Hippocampal formation (tissue), 2 donors: ENCODE measurements at places on chromosomes 5 and 9.

GRCh38 chr5:73120222-73121118 lies at the start of gene TMEM171:
Gene TMEM171, plus strand, starts transcription at chr5:73120575. Its CDS starts 2,799 bp downstream, at chr5:73123374.
- no peak for DNase-seq

- no peak for DNase-seq
Observed at GRCh38 chr5:141694479-141694878, 12.4 kb upstream of the ARAP3 start.

- peak; percentile 66 for DNase-seq
Observed at GRCh38 chr9:127130661-127131538, 8.5 kb upstream of the ANGPTL2 start.

DNA sequence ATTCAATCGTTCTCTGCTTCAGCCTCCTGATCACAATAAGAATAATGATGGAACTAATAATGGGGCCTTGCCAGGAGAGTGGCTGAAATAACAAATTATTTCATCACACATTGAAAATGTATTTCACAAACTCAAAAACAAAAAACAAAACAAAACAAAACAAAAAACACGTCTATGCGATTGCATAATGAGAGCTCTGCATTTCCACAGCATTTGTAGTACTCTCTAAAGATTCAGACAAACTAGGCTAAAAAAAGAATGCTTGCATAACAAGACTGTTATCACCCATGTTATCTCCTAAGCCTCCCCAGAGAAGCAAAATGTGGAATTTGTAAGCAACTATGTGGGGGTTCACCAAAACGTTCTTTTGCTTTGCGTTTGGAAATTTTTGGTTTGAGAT lies 48.1 kb downstream of the PRELID2 start:
- DNase-seq: no peak

GRCh38 chr9:4152876-4153275 lies 147.0 kb downstream of the GLIS3 start:
- no peak for DNase-seq

- DNase-seq: no peak
Observed at GRCh38 chr9:120390637-120391190, 189.3 kb downstream of the CDK5RAP2 start.

GRCh38 chr5:120258123-120258522 lies 206.0 kb upstream of the PRR16 start:
- DNase-seq: no peak

GRCh38 chr5:11595045-11595444 lies 309.2 kb downstream of the CTNND2 start:
- DNase-seq: peak; percentile 68

DNA sequence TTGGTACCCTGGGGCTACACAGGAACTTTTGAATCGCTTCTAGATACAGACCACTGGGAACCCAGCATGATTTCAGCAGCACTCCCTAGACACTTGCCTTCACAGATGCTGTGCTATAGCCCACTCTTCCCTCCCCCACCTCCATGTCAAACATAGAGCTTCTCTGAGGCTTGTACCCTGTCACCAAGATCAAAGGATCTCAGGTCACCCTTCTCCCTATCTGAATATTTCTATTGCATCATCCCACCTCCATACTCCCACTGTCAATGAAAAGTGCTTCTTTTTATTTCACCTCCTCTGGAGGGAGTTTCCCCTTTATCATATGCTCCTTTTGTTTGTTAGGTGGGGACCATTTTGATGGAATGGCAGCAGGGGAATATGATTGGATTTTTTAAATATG lies 29.2 kb upstream of the PHF24 start:
- no peak for DNase-seq

DNA sequence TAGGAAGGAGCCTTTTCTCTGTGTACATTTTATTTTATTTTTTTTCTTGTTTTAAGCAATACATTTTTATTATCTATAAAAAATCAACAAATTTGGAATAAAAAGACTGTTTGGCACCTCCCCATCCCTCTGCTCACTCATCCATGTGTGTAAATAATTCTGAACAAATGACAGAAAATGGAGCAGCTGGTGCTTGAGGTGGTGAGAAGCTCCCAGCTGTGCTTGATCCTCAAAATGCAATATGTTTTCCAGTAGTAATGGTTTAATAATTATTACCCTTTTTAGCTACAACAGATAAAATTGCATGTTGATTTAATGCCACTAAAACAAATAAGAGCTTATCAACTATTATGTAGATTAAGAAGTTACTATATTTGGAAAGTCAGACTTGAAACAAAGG lies 132.5 kb downstream of the CDH18 start:
- DNase-seq: no peak

DNA sequence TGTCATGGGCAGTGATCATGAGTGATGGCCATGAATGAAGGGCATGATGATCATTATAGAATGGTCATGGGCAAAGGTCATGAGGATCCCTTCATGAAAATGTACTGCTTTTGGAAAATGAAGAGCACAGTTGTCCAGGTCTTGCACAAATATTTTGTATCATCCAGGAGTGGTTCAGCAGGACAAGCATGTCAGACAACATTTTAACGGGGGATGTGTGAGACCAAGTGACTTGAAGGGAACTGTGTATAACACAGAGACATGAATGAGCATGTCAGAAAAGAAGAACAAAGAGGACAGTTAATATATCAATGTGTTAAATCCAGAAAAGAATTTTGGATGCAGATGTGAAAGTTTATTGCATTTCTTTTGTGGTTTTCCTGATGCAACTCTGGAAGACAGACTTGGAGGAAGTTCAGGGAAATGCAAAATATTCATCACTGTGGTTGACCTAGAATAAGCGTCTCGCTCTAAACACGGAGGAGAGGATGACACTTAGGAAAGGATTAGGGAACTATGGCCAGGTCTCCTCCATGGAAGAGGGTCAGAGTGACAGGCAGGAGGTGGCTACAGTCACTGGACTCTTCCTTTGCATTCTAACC lies 116.1 kb upstream of the IRX4 start:
- no peak for DNase-seq

DNA sequence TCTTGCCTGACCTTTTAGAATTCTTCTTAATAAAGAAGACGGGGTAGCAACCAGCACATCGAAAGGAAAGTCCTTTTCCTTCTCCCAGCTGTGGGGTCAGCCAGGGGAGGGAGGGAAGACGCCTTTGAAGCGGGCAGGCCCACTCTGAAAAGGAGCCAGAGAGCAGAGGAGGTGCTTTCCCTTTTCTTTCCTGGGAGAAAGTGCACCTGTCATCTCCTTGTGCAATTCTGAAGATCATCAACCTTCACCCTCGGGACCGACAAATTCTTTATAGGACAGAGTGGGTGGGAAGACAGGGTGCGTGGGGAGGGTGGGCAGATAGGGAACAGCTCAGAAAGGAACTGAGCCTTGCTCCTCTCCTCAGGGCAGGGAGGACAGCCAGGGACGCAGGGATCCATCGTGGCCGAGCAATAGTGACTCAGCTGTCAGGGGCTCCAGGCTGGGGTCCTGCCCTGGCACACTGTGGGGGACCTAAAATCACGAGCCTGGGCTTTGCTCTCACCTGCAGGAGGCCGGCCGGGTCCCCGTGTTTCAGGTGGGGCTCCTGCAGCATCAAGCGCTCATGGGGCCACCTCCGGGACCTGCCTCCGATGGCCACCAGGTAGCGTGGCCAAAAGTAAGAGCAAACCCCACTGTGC lies 141.0 kb downstream of the OLFM1 start:
- no peak for DNase-seq

- no peak for DNase-seq
Observed at GRCh38 chr5:151509836-151510235, 62.4 kb downstream of the SLC36A1 start.

DNA sequence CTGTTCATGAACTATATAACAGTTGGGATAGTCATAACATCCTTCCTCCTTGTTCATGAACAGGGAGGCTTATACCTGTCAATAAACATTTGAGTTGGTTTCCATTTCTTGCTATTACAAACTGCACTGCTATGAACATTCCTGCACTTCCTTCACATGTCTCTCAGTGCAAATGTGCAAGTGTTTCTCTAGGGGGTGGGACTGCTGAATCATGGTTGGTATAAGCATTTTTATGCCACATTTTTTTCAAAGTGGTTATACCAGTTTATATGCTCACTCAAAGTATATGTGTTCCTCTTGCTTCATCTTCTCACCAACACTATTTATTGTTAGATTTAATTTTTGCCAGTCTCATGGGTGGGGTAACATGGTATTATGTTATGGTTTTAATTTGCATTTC lies 25.8 kb upstream of the TPD52L3 start:
- DNase-seq: no peak

- no peak for DNase-seq
Observed at GRCh38 chr5:10337986-10338385, 15.5 kb upstream of the MARCHF6 start.
